ENCODE measurements at places on chromosomes 2 and 18. TPM values are rescaled to one million over a fixed set of nuclear protein-coding genes. Genes with fewer than 3 reads are reported as not detected.

The ACMSD gene
- not detected for total RNA-seq

The RGPD5 gene
- 18.2 TPM for total RNA-seq

DNA sequence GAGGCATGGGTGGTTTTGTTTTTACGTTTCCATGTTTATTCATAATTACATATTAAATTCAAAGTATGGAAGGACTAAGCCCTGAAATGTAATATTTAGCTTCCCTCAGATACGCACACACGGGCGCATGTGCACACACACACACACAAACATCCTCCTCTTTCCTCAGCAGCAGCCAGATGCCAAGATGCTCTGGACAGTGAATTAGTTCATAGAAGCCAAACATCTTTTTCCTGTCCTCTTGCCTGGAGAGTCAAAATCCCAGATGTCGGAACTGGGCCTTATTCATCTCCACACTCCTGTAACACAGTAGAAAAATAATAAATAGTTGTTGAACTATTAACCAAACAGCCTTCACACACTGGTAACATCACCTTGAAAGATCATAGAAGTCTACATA, 273.1 kb downstream of the SP3 start:
- no peak for DNase-seq

GRCh38 chr2:110124939-110125691, 9.5 kb upstream of the MALL start:
- DNase-seq: peak; percentile 69

- DNase-seq: no peak
Observed at GRCh38 chr2:48750128-48750739, 5.3 kb downstream of the LHCGR start.

- peak; percentile 47 for DNase-seq
Observed at GRCh38 chr18:26405190-26405801, 143.1 kb downstream of the KCTD1 start.

- peak; percentile 74 for DNase-seq
Observed at GRCh38 chr2:71101656-71102055, 28.4 kb downstream of the MCEE start.

DNA sequence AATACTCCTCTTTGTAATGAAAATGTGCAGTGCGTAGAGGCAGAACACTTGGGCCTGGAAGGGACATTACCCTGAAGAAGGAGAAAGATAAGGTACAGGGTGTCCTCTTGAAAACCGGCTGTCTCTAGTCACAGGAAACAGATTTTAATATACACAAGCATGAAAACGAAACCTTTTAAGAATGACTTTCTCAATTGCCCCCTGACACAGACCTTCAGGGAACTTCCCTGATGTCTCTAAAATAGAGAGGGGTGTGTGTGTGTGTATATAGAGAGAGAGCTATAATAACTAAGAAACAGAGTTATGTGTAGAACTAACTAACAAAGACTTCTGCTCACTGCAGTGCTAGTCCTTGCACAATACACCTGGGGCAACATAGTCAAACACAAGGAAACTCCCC, 780.0 kb downstream of the CNTNAP5 start:
- DNase-seq: no peak

DNA sequence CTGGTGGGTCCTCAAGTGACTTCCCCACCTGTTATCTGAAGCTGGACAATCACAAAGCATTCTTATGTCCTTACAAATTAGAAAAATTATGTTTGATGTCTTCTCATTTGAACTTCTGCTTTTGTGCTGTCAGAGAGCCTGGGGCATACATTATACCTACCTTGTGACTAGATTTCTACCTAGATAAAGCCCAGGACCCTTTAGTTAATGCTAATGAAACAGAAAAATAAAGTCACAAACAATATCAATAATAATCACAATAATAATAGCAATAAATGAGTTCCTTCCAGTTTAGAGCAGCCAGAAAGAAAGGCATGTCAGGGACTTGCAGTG, 456.4 kb downstream of the SETBP1 start:
- no peak for DNase-seq

DNA sequence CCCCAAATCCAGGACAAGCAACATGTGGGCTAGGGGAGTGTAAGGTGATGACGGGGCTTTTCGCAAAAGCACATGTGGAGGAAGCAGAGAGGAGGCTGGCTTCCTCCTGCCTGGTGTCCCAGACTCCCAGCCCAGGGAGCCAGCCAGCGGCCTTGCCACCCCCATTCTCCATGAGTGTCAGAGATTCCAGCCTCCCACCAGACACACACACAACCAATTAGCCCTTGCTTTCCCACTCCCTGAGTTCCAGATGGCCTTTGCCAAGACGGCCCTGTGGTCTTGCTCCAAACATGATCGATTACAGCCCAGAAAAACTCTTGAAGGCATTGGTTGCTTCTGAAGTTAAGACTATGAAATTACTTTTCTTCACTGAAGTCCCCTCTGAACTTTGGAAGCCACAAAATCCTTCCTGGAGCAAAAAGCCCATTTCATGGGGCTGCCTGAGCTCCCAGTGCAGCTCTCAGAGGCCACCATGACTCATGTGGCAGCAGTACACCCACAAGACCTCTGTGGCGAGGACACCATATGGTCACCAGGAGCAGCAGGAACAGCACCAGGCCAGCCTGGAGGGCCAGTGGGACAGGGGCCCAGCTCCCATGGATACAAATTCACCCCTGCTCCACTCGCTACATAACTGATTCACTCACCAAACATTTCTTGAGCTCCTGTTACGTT, 69.1 kb upstream of the PID1 start:
- DNase-seq: no peak
